ENCODE measurements at places on chromosomes 6 and 20.
A peak's percentile ranks its signal among the peaks of the same experiment; 100 is the strongest.

- DNase-seq: no peak
Observed at GRCh38 chr6:39861663-39862062, 69.5 kb downstream of the DAAM2 start.

GRCh38 chr6:113564371-113565171, 292.6 kb upstream of the MARCKS start:
- DNase-seq: peak; percentile 76

- DNase-seq: no peak
Observed at GRCh38 chr6:65706436-65706835, 590 bp downstream of the EYS start.

DNA sequence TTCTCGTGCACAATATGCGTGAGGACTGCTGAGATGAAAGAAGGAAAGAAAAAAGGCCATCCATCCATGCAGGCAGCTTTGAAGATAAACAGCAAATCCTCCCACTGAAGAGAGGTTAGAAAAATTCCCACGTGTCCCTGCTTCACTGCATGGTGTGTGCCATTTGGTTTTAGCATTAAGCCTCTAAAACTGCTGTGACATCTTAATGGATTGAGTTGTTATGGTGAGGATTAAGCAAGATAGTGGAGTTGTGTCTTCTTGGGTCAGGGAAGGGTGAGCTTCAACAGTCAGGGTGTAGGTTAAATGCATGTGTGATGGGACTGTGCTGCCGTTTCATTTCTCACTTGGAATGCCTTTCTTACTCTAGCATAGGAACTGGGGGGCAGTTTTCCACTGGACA, 50.5 kb downstream of the ZNF831 start:
- no peak for DNase-seq

DNA sequence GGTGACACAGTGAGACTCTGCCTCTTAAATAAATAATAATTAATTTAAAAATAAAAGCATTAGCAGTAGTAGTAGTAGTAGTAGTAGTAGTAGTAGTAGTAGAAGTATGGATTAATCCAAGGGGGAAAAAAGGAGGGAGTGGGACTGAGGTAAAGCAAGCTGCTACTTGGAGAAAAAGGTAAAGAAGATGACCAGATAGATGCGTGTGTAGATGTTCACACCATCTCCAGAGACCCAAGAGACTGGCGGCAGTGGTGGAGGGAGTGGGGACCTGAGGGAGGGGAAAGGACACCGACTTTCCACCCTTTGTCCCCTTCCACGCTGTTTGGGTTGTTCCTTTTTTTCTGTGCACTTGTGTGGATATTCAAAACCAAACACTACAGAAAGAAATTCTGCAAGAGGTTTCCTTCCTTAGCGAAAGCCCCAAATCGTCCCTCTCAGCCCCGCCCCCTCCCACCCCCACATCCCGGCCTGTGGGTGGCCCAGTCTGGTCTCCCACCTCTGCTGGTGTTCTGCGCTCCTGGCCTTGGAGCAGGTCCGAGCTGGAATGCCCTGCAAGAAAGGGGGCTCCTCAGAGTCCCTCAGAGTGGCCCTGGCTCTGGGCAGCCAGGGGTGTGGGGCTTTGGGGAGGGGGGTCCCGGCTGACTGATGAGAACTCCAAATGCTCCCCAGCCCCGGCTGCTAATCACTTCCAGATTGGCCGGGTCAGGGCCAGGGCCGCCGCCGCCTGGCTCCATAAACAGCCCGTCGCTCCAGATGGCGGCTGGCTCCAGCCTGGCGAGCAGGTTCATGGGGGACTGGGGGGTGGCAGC, 60.2 kb downstream of the UBE2V1 start:
- DNase-seq: no peak

DNA sequence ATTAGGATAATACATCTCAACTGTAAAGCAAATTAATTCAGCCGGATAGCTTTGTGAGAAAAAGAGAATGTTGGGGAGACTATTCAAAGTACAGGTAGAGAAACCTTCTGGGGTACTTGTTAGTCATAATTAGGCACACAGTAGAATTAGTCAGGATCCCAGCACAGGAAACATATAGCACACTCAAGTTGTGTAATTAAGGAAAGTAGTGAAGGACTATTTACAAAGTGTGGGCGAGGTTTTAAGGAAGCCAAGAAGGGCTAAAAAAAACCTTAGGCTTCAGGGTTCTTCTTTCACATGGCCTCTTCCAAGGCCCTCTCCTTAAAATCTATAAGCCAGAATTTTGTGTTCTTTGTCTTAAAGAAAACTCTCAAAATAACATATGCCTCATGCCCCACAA, 126.7 kb downstream of the RTN4IP1 start:
- DNase-seq: no peak

GRCh38 chr6:93575495-93576267, 156.3 kb upstream of the EPHA7 start:
- DNase-seq: no peak

DNA sequence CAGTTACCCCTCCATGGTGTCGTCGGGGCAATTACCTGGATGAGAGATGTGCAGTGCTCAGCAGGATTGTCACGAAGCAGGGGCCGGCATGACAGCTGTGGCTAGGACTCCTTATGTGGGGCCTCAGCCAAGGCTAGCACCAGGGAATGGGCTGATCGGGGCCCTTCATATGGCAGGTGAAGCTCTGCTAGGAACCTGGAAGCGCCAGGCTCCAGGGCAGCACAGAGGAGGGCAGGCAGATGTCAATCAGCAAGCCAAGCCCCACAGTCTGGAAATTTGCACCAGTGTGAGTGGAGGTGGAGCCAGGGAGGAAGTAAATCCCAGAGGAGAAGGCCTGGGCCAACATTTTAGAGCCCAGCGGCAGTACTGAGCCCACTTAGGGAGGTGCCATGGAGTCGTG, 21.2 kb downstream of the SYNDIG1 start:
- no peak for DNase-seq

DNA sequence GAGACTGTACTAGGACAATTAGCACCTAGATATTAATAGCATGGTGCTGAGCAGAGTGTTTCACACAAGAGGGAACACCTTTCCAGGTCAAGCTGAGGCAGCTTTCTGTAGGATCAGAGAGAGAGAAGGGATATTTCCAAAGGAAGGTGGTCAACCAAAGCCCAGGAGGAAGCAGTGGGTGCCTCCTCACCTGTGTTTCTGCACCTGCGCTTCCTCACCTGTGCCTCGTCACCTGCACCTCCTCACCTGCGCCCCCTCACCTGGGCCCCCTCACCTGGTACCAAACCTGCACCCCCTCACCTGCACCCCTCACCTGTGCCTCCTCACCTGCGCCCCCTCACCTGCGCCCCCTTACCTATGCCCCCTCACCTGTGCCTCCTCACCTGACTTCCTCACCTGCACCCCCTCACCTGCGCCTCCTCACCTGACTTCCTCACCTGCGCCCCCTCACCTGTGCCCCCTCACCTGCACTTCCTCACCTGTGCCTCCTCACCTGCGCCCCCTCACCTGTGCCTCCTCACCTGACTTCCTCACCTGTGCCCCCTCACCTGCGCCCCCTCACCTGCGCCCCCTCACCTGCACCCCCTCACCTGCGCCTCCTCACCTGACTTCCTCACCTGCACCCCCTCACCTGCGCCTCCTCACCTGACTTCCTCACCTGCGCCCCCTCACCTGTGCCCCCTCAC, 67.9 kb downstream of the TTLL2 start:
- no peak for DNase-seq

DNA sequence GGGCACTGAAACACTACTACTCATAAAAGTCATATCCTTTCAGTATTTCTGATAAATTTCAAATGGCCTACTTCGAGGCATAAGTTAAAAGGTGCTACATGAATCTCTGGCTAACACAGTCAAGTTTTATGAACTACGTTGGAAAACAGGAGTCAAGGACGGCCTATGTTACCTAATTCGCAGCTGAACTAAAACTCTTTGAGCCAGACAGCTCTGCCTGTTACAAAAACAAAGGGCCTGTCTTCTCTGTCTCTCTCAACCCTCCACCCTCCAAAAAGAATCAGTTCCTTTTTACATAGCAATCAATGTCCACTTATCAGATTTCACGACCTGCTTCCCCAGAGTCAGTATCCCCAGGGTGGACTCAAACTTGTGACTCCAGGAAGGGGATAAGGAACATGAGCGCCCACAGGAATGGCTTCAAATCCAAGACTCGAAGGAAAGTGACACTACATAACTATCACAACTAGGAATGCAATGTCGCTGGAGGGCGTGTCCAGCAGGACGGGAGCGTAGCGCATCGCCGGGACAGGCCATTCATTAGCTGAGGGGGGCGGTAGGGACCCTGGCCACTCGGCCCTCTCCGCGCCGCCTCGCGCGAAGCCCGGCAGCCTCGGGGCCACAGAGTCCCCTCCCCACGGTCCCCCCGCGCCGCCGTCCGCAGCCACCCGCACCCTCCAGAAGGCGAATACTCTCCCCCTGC, 591 bp downstream of the IBTK start:
- peak; percentile 80 for DNase-seq

DNA sequence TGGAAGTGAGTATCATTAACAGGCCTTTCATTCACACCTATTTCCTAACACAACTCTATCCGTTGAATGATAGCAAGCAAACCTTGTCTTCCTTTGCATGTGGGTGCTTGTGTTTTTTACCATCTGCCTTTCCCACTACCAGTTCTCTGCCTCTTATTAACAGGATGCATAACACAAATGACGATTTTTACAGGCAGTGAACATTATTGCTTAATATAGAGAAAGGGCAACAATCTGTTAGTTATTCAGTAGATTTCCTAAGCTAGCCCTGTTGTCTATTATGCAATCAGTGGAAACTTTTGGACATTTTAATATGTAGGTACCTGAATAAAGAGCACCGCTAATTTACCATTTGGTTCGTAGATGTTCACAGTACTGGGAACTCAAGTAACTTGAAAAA, 348.8 kb upstream of the PLCB4 start:
- DNase-seq: no peak

GRCh38 chr20:58566981-58567380, 51.8 kb upstream of the APCDD1L start:
- no peak for DNase-seq

DNA sequence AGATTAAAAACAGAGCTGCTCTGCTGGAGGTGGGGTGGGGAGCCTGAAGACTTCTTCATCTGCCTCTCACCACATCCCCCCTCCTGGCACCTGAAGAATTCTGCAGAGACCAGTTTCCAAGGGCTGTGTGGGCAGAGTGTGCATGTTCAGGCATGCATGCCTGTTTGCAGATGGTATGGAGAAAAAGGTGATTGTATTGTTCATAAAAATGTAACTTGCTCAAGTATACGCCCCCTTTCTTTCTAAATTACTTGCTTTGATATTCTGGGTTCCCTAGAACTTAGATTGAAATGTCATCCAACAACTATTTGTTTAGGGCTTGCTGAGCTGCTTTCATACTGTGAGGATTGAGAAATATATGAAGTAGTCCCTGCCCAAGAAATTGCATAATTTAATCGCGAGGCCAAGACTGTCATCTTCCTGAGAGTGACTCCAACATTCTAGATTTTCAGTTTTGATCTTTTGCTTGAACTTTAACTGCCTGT, 83.6 kb downstream of the LCA5 start:
- no peak for DNase-seq

DNA sequence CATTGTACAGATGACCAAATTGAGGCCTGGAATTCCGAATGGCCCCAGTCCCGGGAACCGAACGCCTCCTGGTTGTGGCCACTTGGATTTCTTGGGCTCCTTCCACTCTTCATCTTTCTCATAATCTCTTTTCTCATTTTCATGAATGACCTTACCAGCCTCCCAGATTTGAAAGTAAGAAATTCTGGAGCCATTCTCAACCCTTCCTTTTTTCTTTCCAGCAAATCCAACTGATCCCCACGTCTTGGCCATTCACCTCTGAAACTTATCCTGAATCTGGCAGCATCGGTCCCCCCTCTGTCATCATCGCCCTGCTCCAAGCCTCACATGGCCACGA, 5.9 kb upstream of the SLC12A5 start:
- no peak for DNase-seq

DNA sequence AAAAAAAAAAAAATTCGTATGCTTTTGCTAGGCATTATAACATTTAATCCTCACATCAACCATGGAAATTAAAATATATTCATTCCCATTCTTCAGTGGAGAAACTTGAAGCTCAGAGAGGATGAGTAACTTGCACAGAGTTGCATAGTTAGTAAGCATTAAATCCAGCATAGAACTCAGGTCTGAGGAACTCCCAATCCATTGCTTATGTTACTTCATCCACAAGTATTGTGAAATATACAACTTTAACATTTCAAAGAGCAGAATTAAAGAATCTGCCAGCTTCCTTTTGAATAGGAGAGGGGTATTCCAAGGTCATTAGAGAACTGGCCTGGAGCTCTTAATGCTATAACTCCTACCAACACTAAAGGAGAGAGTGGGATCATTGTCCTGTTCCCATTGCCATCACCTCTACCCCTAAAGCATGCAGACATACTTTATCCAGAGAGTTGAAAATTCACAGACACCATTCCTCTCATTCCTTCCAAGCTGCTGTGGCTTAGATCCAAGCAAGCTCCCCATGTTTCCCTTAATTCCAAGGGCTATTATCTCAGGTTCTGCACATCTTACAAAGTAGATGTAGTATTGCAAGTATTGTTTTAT, 91.9 kb downstream of the FLRT3 start:
- DNase-seq: no peak

- no peak for DNase-seq
Observed at GRCh38 chr20:59305908-59306655, 5.7 kb downstream of the EDN3 start.

DNA sequence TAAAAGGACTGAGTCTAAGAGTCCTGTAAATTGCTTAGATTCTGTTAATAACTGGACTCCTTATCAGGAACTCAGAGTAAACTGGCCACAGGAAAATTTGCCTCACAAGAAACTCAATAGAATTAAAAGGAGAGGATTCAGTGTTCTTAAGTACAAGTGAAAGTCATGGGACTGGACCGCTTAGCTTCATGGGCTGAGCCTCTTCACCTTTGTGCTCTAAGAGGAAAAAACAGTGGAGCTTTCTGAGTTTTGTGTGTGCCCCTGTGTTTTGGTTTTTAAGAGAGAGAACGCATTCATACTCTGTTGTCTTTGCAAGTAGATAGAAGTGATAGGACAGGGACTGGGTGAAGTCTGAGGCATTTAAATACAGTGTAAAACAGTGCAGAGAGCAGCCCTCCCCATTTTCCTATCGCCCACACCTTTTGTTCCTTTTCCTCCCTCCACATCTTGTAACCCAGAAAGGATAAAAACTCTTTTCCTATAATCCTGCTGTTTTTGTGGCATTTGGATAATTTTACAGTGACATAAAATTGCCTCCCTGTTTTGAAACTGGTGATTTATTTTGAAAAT, 49.6 kb downstream of the FOXO3 start:
- no peak for DNase-seq

- no peak for DNase-seq
Observed at GRCh38 chr6:101108286-101108685, 227.2 kb upstream of the ASCC3 start.

GRCh38 chr20:47263080-47263464, 93.4 kb downstream of the ZMYND8 start:
- DNase-seq: no peak

All from ascending aorta (tissue), 2 donors.